ENCODE measurements at places on chromosomes 6 and 20.

DNA sequence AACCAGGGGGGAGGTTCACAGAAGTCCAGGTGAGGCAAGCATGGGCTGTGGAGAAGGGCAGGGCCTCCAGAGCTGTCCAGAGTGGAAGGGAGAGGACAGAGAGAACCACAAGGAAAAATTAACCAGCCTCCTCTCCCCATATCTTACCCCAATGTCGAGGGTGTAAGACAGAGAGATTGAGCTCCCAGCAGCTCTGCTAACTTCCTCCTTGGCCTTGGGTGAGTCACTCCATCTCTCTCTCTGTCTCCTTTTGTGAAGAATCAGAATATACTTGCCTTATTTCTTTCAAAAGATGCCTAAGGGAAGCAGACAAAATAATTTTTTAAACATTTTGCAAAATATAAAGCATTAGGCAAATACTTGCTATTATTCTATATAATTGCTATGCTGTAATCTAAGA lies 58.3 kb upstream of the IYD start:
- DNase-seq, result no peak

- DNase-seq, result no peak
Measured at GRCh38 chr20:38159566-38159956, 5.5 kb downstream of the TGM2 start.

GRCh38 chr6:32819729-32820128 lies 2.9 kb upstream of the HLA-DOB start:
- DNase-seq, result no peak

DNA sequence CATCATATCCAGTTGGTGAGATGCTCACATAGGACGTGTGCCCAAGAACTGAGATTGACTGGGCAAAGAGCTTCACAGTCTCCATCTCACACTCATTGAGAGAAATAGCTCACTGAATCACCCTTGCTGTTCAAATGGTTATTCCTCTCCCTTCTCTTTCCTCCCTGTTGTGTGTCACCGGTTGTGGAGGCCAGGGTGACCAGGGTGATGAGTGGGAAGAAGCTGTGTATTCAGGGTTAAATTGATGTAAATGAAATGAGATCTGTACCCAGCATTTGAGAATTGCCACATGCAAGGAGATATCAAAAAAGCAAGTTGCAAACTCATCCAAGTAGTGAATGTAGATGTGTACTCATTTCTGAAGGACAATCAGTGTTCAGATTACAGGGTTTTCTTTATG lies 36.6 kb upstream of the VAPB start:
- no peak for DNase-seq

- no peak for DNase-seq
Measured at GRCh38 chr20:19819149-19819548, 61.1 kb downstream of the RIN2 start.

DNA sequence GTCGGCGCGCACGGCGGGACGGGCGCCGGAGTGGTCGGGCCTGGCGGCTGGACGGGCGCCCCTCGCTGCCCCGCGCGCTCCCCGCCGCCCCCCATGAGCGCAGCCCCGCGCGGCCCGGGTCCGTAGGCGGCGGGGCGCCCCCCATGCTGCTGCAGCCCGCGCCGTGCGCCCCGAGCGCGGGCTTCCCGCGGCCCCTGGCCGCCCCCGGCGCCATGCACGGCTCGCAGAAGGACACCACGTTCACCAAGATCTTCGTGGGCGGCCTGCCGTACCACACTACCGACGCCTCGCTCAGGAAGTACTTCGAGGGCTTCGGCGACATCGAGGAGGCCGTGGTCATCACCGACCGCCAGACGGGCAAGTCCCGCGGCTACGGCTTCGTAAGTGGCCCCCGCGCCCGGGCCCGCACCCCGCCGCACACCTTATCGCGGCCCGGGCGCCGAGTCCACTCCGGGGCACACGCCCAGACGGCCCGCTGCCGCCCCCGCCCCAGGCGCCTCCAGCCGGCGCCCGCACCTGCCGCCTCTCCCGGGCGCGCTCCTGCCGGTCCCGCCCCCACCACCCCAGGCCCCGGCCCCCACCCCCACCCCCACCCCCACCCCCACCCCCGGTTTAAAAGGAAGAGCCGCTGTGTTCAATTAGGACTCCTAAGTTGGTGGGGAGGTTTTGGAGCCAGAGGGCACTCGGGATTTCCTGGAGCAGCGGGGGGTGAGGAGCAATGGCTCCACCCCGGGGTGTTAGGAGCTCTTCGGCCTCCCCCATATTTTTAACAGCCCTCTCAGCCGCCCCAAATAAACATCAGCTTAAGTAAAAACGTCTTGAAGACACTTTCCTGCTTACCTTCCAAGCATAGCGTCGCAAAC lies 474 bp downstream of the RBM38 start:
- peak; percentile 67 for DNase-seq

DNA sequence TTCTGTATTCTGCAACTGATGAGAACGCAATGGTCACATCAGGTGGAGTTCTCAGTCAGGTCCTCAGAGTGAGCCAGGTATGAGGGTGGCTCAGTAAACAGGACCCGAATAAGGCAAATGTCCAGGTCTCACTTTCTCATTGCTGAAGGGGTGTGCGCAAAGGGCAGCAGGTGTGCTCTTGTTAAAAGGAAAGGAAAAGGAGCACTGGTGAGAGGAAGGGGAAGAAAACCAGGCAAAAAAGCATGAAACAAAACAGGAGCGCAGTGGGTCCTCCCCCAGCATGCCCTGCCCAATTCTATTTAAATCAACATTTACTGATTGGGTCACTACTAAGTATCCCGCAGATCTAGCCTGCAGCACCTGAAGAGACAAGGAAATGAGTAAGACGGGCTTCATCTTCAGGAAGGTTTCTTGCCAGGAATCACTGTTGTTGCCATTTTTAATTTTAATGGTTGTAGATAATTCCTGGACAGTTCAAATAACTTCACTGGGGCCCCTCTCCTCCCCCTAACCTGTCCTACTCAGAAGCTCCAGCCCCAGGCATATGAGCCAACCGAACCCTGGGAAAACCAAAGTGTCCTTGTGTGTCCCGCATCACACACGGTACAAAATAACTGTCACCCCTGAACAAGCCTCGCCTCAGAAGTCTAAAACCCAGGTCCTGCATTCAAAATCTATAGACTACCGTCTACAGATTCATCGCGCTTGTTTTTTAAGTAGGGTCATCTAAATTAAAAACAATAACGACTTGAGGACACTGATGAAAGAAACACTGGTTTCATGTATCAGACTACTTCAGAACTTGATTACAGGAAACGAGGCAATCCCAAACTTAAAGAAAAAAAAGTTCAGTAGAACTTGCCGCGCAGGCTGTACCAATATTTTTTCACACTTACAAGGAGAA lies 980 bp downstream of the MBOAT1 start:
- no peak for DNase-seq

- no peak for DNase-seq
Measured at GRCh38 chr6:106574741-106575458, 54.4 kb downstream of the RTN4IP1 start.

GRCh38 chr6:79307321-79308036 lies 73.0 kb upstream of the HMGN3 start:
- DNase-seq, result no peak

DNA sequence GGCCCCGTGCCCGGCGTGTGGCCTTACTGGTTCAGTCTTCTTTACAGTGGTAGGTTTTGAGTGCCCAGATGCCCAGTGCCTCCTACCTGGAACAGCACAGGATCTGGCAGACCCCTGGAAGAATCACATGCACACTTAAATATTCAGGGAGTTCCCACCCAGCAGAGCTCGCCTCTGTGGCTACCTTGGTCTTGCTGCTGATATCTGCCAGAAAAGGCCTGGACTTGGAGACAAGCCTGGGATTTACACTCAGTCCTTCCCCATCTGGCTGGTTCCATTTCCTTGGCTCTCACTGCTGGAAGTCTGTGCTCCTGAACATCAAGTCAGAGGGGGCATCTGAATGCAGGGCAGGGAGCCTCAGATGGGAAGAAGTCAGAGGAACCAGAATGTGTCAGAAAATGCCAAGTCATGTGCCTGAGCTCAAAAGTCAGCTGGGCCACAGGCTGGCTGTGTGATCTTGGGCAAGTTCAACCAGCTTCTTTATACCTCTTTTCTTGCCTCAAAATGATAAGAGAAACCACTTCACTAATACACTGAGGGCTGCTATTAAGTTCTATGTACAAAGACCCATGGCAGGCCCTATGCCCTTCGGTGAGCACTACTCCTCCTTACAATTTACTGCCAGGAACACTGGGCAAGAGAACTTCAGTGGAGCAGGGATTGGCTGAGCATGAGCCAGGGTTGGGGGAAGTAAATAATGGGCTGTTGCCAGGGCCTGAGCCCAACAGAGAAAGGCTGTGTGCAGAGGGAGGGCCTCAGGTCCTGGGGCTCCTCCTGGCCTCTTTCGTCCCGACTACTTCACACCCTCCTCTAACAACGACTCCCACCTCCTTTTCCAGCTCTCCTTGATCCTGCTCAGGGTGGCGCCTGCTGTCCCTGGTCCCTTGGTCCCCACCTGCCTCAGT lies 158.1 kb upstream of the PROKR2 start:
- DNase-seq, result no peak

DNA sequence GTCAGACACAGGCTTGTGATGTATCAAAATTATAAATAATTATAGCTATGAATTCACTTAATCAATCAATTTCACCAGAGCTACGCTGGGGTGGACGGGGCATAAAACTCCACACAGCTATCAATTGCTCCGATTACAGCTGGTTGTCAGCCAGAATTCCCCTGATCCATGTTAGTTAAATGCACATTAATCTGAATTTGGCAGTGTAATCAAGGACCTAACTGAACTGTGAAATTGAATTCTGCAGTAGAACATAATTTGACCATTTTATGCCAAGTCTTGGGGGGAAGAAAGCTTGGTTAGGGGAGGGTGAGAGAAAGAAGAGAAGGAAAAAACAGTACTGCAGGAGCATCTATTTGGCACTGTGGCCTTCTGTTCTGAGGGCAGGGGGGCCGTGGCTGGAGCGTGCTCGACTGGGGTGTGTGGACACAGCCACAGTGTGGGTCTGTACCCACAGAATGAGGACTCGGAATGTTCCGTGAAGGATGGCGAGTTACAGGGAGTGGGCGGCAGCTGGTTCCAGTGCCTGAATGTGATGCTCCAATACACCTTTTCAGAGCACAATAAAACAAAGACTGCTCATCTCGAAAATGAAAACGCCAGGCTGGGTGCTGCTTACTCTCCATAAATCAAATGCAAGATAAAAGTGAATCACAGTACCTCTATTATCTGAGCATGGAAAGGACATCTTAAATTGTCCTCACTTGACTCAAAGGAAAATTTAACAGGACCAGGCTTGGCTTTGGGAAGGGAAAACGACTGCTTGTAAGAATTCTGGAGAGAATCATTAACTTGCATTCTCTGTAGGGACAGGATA lies 59.2 kb downstream of the LAMP5 start:
- DNase-seq, result no peak

DNA sequence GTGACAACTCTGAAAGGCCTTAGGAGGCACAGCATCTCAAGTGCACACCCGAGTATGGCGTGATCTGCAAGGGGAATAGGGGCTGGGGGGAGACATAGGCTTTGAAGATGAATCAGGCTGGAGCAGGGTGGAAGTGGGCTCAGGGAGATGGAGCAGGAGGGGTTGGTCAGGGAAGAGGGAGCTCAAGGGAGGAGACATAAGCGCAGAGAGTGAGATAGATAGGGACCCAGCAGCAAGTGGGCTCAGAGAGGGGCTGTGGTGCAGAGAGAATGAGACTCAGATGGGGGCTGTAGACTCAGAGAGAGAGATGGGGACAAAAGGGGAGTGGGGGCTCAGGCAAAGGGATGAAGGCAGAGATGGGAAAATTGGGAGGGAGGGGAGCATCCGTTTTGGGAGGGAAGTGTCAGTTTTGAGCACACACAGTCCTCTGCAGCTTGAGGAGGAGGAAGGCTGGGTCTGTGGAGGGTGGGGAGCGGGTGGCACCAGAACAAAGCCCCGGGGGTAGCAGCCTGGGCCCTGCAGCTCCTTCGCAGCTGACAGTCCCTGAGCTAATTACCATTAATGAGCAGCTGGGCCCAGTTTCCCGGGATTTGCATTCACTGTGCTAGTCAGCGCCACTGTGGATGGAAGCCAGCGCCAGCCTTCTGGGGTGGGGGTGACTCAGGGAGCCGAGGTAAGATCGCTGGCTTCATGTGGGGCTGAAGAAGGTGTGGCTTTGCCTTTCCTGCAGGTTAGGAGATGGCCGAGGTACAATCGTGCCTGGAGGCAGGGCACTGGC lies 18.7 kb downstream of the SRXN1 start:
- no peak for DNase-seq

DNA sequence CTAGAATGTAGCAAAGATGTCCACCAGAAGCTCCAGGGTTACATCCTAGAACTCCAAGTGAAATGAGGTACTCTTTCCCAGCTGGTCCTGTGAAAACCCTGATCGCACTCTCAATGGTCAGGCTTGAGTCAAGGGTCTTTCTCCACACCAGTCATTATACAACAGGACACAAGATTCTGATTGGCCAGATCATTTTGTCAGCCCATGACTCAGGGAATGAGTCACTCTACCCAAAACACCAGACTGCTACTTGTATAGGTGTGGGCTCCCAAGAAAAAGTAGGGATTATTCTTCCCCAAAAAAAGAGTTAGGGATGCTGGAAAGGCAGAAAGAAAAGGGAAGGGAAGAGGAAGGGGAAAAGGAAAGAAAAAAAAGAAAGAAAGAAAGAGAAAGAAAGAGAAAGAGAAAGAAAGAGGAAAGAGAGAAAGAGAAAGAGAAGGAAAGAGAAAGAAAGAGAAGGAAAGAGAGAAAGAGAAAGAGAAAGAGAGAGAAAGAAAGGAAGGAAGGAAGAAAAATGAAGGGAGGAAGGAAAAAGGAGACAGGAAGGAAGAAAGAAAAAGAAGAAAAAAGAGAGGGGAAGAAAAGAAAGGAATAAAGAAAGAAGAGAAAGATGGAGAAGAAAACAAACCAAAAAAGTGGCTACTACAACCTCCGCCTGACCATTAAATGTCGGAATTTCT lies 30.5 kb downstream of the ANKEF1 start:
- no peak for DNase-seq

- no peak for DNase-seq
Measured at GRCh38 chr20:33796263-33796906, 14.8 kb upstream of the CHMP4B start.

DNA sequence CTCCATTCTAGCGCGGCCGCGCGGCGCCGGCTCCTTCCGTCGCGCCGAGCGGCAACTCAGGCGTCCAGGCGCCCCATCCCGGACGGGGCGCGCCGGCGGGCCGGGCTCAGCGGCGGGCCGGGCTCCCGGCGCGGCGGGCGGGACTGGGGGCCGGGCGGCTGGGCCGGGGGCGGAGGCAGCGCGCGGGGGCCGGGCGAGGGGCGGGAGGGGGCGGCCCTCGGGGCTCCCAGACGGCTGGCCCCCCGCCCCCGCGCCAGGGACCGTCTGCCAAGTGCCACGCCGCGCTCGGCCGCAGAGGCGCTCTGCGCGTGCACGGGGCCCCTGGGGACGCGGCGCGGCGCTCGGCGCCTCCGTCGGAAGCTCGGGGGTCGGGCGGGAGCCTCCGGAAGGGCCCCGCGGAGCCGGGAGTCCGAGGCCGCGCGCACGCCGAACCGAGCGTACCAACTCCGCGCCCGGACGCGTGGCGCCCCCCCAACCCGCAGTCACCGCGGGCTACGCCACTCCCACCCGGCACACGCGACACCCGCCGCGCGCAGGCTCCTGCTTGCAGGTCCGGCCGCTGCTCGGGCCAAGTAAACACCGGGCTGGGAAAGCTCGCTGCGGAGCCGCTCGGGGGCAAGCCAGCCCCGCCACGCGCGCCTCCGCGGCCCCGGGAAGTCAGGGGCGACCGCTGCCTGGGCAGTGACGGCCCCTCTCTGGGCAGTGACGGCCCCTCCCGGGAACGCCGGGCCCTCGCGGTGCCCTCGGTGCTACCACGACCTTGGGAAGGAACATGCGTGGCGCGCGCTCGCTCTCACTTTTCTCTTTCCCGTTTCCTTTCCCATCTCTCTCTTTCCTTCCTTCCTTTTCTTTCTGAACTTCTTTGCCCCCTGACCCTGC lies at the start of gene PREX1:
PREX1 (minus strand) TSS at position 145 of the 879 bp plus-strand sequence; CDS start at position 6, 139 bp downstream.
- DNase-seq, result peak; percentile 88

GRCh38 chr6:30463651-30464618 lies 25.4 kb upstream of the HLA-E start:
- peak; percentile 55 for DNase-seq

Measured in stimulated activated naive CD8-positive, alpha-beta T cell treated with anti-CD3 and anti-CD28 coated beads, Interleukin-15, amount 100 ng/mL, for 72 hours (primary cell).